Right ventricle myocardium superior (tissue), 1 donor: ENCODE measurements at places on chromosomes 3 and 15.

DNA sequence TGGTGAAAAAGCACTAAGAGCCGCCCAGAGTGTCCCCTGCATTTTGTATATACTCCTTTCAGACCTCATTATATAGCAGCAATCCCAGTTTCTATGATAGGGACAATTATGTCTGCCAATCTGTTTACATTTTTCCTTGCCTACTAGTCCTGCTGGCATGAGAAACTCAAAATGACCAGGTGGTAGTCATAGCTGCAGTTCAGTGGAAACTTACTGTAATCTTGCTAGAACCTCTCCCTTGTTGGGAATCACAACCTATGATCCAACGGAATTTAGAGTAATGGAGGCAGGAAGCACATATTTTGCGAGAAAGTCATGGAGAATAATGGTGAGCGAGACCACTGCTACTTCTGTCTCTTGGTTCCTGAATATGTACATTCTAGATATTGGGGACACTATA, 28.6 kb upstream of the MINAR1 start:
- DNase-seq: no peak

DNA sequence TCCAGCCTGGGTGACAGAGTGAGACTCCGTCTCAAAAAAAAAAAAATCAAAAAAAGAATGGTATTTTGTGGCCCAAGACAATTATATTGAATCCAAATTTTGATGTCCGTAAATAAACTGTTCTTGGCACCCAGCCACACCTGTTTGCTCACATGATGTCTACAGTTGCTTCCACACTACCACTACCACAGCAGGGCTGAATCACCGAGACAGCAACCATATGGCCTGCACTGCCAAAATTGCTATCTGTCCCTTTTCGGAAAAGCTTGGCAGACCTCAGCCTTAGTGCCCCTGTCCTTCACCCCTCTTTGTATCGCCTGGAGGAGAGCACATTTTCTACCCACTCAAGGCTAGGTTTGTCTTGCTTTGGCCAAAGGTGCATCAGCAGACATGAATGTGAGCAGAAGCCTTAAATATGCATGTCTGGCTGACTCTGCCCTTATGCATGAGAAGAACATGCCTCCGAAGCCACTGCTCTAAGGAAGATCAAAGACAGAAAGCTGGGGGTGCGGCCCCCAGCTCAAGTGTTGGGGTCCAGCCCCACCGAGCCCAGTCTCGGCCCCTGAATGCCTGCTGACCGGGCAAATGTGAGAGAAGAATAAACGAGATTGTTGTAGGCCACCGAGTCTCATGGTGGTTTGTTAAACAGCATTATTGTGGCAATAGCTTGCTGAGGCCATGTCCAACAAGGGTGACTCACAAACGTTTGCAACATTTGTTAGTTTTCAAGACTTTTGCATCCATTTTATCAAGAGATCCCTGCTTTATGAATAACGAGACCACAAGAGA, 108.1 kb downstream of the TPRA1 start:
- no peak for DNase-seq

DNA sequence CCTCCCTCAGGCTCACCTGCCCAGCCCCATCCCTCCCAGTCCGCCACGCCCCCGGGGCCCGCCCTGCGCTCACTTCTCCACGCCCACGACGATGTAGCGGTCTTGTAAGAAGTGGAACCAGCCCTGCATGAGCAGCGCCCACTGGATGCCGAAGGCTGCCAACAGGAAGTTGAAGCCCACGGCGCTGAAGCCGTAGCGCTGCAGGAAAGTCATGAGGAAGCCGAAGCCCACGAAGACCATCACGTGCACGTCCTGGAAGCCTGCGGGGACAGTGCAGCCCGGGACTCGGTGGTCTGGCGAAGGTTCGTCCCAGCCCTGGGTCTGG, 9.7 kb downstream of the RHCG start:
- no peak for DNase-seq

DNA sequence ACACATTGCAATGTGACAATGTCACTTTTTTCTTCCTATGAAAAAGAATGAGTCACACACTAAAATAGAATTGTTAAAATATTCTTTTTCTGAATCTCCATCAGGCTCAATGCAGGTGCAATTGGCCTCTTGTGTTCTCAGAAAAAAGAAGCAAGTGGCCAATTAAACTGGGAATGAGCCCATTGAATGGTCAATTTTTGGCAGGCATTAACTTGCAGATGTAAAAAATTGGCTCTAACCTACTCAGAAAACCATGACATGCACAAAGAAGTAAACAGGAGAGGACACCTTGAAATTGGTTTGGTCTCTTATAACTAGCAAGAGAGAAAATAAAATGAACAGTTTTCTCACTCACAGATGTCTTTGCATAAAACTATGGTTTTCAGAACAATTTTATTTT, 820.8 kb downstream of the TBL1XR1 start:
- DNase-seq: no peak

GRCh38 chr3:50675179-50676030, 678 bp downstream of the DOCK3 start:
- peak; percentile 56 for DNase-seq

- no peak for DNase-seq
Observed at GRCh38 chr3:179961703-179962078, 75.0 kb downstream of the PEX5L start.

DNA sequence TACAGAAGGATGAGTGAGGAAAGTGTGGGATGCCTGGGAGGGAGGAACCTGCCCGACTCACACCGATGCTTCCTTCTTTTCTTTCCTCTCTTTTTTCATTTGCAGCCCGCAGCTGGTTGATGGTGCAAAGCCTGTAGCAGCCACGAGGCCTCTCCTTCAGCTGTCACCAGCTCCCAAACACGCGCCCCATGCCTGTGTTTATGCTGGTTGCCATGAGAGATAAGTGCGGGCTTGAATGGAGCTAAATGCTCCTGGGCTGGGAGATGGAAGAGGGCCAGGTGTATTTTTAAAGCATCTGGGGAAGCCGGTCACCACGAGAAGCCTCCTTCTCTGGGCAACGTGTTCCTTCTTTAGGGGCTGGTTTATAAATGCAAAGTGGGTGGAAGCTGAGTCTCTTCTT, 9.3 kb downstream of the COLQ start:
- DNase-seq: peak; percentile 83

DNA sequence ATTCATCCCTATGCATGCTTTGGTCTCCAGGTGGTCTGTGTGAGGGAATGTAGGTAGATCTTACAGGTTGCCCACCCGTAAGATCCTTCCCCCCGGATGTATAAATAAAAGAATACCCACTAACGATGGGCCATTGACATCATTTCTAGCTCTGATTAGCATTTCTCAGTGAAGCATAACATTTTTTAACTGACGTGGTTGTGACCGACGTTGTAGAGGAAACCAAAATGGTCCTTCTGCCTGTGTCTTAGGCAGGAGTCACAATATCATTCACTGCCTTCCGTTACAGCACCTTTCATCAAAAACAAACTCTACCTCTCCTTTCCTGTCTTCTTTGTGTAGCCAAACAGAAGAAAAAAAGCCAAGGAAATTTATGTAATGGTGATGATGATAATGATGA, 27.3 kb upstream of the UMPS start:
- no peak for DNase-seq

DNA sequence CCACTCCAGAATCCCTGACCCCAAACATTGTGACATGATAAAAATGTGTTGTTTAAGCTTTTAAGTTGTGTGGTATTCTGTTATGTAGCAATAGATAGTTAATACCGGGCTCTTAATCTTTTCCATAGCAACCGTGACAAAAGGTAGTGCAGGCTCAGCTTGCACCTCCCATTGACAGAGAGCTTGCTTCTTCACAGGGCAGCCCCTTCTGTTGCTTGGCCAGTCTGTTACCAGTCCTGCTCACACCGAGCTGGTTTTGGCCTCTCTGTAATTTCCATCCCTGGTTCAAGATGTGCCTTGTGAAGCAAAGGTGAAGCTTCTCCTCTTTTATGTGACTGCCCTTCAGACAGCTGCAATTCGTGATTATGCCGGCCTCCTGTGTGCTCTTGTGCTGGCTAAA, 86.9 kb downstream of the CRYGS start:
- no peak for DNase-seq

DNA sequence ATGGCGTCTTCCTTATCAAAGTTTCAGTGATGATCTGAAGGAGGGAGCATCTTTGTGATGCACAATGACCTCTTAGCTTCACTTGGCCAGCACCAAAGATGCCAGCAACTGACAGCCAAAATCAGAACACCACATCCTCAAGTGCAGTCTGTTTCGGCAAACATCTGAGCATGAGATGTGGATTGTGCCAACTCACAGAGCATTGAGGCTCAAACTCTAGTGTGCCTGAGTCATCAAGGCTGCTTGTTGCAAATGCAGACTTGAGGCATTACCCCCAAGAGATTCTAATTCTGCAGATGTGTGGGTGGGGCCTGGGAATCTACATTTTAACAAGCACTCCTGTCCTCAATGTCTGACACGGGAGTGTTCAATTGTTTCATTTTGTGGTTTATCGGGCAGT, 35.8 kb downstream of the ABHD5 start:
- no peak for DNase-seq

DNA sequence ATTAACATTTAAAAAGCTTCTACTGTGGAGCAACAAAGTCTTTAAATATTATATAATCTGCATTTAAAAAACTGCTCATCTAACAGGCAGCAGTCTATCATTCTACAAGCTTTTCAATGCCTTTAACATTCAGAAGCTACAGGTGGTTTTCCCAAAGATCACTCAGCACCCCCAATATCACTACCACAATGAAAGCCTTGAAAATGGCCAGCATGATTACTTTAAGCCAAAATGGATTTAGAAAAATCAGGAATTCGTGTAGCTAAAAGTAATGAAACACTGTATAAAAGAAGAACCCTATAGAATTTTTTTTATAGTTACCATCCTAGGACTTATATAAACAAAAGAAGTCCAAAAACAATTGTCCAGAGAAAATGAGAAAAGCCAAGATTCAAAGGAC, 400.4 kb downstream of the TIGIT start:
- no peak for DNase-seq

GRCh38 chr3:25768851-25769250, 14.4 kb downstream of the NGLY1 start:
- no peak for DNase-seq

- DNase-seq: no peak
Observed at GRCh38 chr3:52047295-52047960, 8.9 kb downstream of the DUSP7 start.

- peak; percentile 62 for DNase-seq
Observed at GRCh38 chr3:120555657-120556509, 40.3 kb upstream of the NDUFB4 start.

DNA sequence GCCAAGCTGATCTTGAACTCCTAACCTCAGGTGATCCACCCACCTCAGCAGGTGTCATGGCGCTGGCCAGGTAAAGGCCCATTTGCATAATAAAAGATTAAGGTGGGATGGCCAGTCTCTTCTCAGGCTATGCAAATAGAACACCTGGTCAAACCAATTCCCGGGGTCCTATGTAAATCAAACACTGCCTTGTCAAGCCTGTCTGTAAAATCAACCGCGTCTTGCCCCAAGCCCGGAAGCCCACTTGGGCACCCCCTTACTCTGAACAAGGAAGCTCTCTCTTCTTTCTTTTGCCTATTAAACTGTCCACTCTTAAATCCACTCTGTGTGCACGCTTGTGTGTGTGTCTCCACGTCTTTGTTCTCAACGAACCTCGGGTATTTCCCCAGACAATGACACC, 13.0 kb upstream of the POC1A start:
- DNase-seq: no peak
